Activated naive CD8-positive, alpha-beta T cell treated with anti-CD3 and anti-CD28 coated beads for 36 hours (primary cell): ENCODE measurements at places on chromosomes 7 and 10.

GRCh38 chr10:78410046-78410965, 376.6 kb downstream of the RPS24 start:
- H3K36me3 ChIP-seq = no peaks in the 10 kb centered on the region
- H3K4me3 ChIP-seq = no peak overlapping the region
- H3K4me1 ChIP-seq = peaks cover 6% of the 10 kb centered on the region
- H3K27me3 ChIP-seq = peaks cover 18% of the 10 kb centered on the region

DNA sequence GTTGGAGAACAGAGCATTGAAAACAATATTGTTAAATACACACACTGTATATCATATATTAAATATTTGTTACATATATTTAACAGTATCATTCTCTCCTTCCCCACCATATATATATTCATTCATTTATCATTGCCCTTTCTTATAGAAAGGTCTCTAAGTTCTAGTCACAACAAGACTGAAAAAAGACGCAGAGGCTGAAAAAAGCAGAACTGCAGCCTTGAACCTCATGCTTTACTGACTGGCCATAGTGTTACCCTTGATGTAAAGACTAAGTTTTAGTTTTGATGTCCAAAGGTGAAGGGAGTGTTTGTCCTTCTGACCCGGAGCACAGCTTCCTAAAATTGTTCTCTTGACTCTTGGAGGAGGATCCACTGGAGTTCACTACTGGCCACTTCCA, 247.9 kb downstream of the PTEN start:
- no peaks in the 10 kb centered on the region for H3K36me3 ChIP-seq
- H3K27me3 ChIP-seq = no peaks in the 10 kb centered on the region
- H3K4me3 ChIP-seq = no peak overlapping the region

GRCh38 chr10:107576746-107577145, 412.2 kb upstream of the SORCS1 start:
- no peak overlapping the region for H3K27ac ChIP-seq
- H3K36me3 ChIP-seq = no peaks in the 10 kb centered on the region
- no peak for DNase-seq
- H3K4me1 ChIP-seq = no peaks in the 10 kb centered on the region

DNA sequence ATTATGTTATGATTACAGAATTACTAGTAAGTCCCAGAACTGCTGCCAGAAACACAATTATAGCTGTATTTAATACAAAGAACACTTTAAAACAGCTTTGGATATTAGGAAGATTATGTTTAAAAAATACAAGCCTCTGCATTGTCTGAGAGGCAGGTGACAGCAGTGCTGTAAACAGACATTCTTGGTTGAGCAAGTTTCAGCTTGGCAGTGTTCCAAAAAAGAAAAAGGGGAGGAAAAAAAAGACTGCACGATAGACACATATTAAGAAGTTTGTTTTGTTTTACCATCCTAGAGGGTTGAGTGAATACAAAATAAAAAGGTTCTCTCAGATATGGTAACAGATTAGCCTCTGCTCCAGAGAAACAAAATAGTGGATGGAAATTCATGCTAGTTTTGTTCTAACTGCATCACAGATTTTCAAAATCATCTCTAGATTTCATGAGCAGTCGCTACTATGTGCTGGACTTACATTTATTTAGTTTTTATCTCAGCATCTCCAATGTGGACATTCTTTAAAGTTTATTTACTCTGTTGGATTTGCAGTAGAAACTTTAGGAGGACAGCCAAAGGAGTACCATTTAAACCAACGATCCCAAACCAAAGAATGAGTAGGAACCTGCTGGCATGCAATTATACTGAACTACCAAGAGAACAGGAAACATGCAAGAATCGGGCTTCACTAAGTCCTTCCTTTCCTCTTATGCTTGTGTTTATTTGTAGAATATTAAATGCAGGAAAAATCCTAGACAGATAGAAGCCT, 9.0 kb downstream of the FAM204A start:
- H3K27ac ChIP-seq = no peak overlapping the region
- H3K27me3 ChIP-seq = no peaks in the 10 kb centered on the region
- peaks cover 14% of the 10 kb centered on the region for H3K36me3 ChIP-seq
- H3K4me3 ChIP-seq = no peak overlapping the region
- no peak for DNase-seq
- peaks cover 20% of the 10 kb centered on the region for H3K4me1 ChIP-seq

GRCh38 chr7:27179503-27180430, 5.3 kb downstream of the HOXA11 start:
- DNase-seq = peak; percentile 68
- H3K4me3 ChIP-seq = peak overlapping the region; percentile 58
- no peak overlapping the region for H3K27ac ChIP-seq

GRCh38 chr7:156735851-156736250, 95.3 kb downstream of the RNF32 start:
- H3K4me1 ChIP-seq = no peaks in the 10 kb centered on the region
- H3K4me3 ChIP-seq = no peak overlapping the region
- peaks cover 73% of the 10 kb centered on the region for H3K36me3 ChIP-seq
- no peak for DNase-seq
- H3K27me3 ChIP-seq = no peaks in the 10 kb centered on the region
